Cortex of kidney (tissue), 1 donor: ENCODE measurements at places on chromosomes 11 and 22.

- no peak for DNase-seq
Observed at GRCh38 chr11:115767047-115767802, 263.0 kb upstream of the CADM1 start.

DNA sequence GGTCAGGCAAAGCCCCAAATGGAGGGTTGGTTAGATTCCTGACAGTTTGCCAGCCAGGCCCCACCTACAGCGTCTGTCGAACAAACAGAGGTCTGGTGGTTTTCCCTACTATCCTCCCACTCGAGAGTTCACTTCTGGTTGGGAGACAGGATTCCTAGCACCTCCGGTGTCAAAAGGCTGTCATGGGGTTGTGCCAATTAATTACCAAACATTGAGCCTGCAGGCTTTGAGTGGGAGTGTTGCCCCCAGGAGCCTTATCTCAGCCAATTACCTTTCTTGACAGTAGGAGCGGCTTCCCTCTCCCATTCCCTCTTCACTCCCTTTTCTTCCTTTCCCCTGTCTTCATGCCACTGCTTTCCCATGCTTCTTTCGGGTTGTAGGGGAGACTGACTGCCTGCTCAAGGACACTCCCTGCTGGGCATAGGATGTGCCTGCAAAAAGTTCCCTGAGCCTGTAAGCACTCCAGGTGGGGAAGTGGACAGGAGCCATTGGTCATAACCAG is 4.7 kb upstream of the TTC36 start:
- DNase-seq, result no peak

GRCh38 chr11:45178890-45179671 is 32.6 kb downstream of the PRDM11 start:
- no peak for DNase-seq

GRCh38 chr22:42296381-42296853 is 26.0 kb upstream of the TCF20 start:
- DNase-seq, result no peak

DNA sequence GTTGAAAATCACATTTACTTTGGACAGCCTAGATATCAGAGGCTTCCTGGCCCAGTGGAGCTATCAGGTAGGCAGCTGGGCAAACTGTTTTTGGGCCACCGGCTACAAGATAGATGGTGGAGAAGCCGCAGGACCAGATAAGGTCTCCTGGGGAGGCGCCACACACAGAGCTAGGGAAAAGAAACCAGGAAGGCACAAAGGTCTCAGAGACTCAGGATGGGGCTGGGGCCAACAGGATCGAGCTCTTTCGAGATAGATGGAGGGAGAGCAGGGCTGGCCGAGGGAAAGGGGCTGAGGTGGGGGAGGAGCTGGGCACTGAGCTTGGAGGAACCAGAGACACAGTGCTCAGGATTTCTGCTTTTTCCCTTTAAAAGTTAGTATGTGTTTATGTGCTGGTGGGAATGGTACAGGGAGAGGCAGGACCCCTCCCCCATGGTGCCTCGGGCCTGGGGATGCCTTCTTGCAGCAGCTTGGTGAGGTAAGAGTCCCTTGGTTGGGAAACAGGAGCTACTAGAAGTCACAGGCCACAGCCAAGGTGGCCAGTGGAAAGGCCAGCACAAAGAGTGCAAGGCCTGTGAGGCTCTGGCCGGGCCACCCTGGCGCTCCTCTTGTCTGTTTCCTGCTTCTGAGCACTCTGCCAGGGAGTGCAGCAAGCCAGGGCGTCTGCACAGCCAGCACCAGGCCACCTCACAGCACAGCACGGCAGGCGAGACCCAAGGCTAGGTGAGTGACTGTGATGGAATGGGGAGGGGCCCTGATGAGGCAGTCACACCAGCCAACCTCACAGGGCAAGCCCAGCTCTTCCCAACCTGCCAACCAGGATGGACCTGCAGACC is 11.5 kb upstream of the NAP1L4 start:
- DNase-seq, result no peak

- no peak for DNase-seq
Observed at GRCh38 chr11:14642453-14642852, 1.2 kb upstream of the PDE3B start.

- DNase-seq, result no peak
Observed at GRCh38 chr22:40813912-40814315, 5.2 kb downstream of the SLC25A17 start.

DNA sequence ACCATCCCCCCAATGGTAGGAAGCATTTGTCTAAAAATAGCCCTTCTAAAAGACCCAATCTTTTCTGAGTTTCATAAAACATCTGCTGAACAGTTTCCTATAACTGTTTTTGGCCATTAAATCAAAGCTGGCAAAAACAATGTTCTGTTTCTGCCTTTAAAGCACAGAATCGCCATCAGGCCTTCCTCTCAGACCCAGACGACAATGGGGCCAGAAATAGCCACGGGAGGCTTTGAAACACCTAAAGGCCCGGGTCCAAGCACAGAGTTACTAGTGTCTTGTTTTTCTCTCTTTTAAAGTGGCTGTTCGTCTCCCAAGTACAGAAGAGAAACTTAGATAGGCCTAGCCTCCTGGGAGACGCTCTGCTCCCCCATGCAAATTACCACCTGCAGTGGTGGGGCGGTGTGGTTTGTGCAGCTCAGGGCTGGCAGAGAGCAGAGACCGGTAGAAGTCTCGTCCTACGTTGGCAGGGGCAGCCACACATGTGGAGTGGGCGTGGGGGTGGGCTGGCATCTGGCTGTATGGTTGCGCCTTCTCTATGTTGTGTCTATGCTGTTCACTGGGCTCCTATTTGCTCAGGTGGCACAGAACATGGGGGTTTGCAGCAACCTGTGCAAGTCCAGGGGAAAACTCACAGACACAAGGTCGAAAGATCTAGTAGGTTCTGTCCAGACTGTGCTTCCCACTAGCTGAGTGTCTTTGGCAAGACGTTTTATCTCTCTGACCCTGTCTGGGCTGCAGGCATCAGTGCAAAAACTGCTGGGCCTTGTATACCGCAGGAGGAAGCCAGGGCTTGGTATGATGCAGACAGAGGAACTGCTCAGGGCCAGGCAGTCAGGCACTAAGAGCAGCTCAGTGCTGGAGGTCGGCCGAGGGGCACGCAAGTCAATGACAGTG is 23.6 kb upstream of the ETS1 start:
- no peak for DNase-seq

GRCh38 chr22:26707581-26707980 is 50.2 kb downstream of the MIAT start:
- no peak for DNase-seq

DNA sequence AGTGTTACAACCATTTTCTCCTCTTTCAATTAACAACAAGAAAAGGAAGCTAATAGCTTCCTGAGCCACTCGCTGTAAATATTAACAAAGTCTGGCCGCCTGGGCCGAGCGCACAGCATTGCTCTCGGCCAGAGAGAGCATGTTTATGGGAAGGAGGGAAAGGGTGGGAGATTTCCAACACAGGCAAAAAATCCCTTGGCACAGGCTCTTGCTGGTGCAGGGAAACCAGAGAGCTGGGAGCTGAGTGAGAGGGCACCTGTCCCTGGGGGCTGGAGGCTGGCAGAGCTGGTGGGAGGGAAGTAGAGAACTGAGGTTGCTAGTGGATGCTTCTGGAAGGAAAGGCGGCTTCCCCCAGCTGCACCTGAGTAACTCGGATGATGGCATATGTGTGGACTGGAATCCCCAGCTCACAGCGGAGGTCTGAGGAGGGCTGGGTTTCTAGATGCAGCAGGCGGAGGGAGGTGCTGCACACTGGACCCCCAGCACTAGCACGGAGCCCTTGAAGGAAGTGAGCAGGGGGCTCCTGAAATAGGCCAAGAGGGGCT is 59.6 kb downstream of the FLRT1 start:
- no peak for DNase-seq

DNA sequence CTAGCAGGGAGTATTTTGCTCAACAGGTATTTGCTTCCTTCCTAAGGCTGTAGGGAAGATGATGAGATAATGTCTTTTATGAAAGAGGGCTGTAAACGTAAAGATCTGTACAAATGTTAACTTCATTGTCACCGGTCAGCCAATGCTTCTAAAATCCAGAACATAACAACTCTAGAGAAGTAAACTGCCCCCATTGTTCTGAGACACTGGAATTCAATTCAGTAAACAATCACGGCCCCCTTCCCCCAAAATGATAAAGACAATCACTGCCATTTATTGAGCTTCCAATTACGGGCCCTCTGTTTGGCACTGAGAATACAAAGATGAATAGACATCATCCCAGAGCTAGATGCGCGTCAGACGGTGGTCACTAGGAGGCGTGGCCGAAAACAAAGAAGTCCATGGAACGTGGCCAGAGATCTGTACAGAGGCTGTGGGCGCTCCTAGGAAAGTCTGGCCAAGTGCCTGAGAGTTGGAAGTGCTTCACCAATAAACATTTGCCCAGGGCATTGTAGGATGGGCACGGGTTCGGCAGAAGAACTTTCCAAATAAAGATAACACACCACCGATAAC is 576 bp downstream of the TMEM258 start:
- DNase-seq, result no peak

GRCh38 chr11:118921121-118921928 is 4.4 kb downstream of the BCL9L start:
- DNase-seq, result no peak

- no peak for DNase-seq
Observed at GRCh38 chr11:85903406-85903805, 48.2 kb downstream of the CCDC83 start.

DNA sequence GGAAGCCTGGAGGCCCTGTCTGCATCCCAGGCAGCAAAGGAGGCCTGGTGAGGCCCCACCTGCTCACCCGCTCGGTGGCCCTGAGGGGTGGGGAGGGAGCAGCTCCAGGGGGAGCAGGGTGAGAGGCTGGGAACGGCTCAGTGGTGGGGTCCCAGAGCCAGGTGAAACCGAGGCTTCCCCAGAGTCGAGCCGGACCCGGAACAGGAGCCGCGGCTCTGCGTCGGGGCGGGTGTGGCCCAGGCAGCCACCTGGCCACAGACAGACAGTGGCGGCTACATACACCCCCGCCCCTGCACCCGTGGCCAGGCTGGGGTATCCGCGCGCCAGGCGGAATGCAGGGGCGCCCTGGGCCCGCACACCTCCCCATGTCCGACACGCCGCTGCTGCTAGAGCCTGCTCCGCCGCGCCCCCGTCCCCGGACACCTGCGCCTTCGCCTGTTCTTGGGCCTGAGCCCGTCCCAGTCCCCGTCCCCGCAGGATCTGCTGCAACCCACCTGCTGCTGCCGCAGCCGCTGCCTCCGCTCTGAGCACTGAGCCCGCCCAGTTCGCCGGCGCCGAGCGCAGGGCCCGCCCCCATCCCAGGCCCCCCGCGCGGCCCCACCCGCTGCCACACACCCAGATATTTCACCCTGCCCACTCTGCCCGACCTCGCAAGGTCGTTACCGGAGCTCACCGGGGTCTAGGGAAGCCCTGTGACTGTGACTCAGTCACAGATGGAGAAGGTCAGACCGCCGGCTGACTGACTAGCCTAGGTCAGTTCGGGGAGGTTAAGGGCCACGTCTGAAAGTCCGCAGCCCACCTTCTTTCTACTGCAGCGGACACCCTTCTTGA is at the start of gene SLC7A4:
SLC7A4 (minus strand) TSS at position 525 of the 831 bp plus-strand sequence. CDS start 749 bp downstream, outside the sequence.
- no peak for DNase-seq

DNA sequence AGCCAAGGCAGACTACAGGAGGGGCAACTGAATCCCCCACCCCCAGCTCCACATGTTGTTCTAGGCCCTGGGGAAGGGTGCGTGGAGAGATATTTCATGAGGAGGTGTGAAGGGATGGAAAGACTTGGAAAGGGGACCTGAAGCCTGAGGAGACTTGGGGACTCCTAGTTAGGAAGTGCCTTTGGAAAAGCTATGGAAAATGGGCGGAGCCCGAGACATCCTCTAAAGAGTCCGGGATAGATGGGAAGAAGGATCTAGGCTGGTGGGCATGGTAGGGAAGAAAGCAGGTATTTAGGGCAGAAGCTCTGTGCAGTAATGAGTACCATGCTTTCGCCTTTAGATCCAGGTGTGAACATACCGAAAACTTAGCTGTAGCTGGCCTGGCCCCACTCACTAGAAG is 15.0 kb upstream of the CYP2R1 start:
- no peak for DNase-seq

- DNase-seq, result no peak
Observed at GRCh38 chr11:81380395-81380794, 1353.3 kb downstream of the FAM181B start.

GRCh38 chr11:72238040-72238450 is 5.9 kb downstream of the PHOX2A start:
- no peak for DNase-seq

DNA sequence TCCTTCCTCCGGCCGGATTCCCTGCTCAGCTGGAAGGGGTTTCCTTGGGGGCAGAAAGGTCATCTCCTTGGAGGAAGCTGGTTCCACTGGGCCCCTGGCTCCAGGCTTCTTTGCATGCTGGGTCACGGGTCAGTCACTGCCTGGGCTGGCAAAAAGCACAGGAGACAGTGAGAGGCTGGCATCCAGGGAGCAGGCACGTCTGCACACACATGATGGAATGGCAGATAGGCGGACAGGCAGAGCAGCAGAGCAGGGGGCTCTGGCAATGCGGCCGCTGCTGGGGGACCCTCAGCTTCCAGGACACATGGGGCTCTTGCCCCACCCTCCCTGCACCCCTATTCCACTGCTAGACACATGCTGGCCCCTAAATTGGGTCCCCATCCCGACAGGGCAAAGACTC is 40.4 kb downstream of the C11orf58 start:
- no peak for DNase-seq

GRCh38 chr11:26537341-26537740 is 34.7 kb downstream of the MUC15 start:
- no peak for DNase-seq

- no peak for DNase-seq
Observed at GRCh38 chr22:46084376-46084775, 66.0 kb upstream of the PPARA start.

DNA sequence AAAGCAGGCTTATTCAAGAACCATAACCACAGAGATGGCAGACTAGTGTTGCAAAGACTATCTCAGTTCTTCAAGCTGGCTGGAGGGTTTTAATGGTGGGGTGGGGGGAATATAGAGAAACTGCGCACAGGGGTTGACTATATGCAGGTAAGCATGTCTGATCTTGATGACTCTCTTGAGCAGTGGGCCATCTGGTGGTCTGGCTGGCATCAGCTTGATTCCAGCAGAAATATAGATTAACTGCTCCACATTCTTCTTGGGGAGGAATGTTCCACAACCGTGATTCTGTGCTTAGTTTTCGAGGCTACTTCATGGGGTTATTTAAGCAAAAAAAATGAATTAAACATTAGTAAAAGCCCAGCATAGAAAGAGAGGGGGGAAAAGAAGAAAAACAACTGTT is 158.8 kb upstream of the PGR start:
- DNase-seq, result no peak

GRCh38 chr11:34343153-34343552 is 14.7 kb downstream of the ABTB2 start:
- no peak for DNase-seq
